Heart right ventricle (tissue), 16 donors: ENCODE measurements at places on chromosomes 13 and 19. TPM values are rescaled to one million over a fixed set of nuclear protein-coding genes. Genes with fewer than 3 reads are reported as not detected.

Gene CRB3
- total RNA-seq: not detected

Gene PRRG2
- total RNA-seq: 0.35 TPM

Gene SIGLEC12
- not detected for total RNA-seq

Gene PIN1
- total RNA-seq: 89.4 TPM

Gene CYP4F3
- 0.04 TPM for total RNA-seq

Gene ITM2B
- 543 TPM for total RNA-seq

Gene KIR2DL3
- total RNA-seq: not detected

Gene ZNF548
- 12.7 TPM for total RNA-seq

Gene SMIM17
- not detected for total RNA-seq

GRCh38 chr19:9323557-9323918 is 441 bp upstream of the ZNF559 start:
- peak; percentile 83 for DNase-seq

- peak; percentile 86 for DNase-seq
Observed at GRCh38 chr19:8251025-8251472, 41.9 kb downstream of the CERS4 start.

DNA sequence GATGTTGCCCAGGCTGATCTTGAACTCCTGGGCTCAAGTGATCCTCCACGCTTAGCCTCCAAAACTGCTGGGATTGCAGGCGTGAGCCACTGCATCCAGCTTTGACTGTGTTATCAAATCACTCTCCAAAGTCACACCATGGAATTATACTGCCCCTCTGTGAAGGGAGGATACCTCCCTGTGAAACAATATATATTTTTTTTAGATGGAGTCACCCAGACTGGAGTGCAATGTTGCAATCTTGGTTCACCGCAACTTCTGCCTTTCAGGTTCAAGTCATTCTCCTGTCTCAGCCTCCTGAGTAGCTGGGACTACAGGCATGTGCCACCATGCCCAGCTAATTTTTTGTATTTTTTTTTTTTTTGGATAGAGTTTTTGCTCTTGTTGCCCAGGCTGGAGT is 7.7 kb downstream of the TYK2 start:
- no peak for DNase-seq

DNA sequence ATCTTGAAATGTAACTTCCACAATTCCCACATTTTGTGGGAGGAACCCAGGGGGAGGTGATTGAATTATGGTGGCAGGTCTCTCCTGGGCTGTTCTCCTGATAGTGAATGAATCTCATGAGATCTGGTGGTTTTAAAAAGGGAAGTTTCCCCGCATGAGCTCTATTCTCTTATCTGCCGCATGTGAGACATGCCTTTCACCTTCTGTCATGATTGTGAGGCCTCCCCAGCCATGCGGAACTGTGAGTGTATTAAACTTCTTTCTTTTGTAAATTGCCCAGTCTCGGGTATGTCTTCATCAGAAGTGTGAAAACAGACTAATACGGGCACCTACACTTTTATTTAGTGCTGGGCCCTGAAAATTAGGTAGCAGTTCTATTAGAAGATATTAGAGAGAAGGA is 45.8 kb downstream of the TNFSF13B start:
- DNase-seq: no peak

DNA sequence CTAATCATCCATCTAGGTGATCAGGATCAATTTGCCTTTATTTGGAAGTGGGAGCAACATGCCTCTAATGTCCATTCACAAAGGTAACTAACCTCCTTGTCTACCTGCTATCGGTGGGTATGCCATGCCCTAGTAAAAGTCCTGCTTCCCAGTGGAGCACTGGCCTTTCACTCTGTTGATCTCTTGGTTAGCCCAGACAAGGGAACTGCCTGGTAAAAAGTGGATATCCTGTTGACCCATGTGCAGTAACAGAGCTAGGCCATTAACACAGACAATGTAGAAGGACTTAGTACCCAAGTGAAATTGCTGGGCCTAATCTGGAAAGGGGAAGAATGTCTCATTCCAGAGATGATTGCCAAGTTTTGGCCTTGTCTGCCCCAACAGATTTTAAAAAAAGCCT is 171.5 kb upstream of the CSNK1A1L start:
- no peak for DNase-seq

GRCh38 chr13:74025369-74025768 is 108.8 kb downstream of the KLF12 start:
- no peak for DNase-seq

DNA sequence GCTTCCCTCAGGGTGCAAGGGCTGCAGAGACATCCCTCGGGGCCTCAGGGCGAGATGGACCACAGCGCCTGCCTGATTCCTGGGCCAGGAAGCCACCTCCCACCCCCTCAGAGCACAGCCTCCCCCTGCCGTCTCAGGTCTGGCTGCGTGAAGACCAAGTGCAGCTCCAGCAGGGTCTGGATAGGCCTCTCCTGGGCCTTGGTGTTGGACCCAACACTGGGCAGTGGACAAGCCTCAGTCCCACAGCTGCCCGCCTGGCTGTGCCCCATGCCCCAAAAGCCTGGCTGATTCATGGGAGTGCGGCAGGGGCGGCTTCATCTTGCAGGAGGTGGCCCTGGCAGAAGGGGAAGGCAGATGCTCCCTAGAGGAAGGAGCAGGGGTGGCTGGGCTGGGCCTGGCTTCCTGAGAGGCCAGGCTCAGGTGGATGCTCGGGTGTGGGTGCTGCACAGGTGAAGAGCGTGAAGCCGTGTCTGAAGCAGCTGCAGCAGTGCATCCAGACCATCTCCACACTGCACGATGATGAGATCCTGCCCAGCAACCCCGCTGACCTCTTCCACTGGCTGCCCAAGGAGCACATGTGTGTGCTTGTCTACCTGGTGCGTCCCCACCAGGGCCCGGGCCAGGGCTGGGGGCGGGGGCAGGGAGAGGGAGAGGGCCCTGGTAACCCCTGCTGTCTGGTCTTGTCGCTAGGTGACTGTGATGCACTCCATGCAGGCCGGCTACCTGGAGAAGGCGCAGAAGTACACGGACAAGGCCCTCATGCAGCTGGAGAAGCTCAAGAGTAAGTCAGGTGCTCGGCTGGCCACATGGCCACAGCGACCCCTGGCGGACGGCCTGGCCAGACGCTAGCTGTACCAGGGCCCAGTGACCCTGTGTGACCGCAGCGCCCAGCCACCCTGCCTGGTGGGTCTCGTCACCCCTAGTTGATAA is 21.7 kb downstream of the MAU2 start:
- DNase-seq: peak; percentile 64

DNA sequence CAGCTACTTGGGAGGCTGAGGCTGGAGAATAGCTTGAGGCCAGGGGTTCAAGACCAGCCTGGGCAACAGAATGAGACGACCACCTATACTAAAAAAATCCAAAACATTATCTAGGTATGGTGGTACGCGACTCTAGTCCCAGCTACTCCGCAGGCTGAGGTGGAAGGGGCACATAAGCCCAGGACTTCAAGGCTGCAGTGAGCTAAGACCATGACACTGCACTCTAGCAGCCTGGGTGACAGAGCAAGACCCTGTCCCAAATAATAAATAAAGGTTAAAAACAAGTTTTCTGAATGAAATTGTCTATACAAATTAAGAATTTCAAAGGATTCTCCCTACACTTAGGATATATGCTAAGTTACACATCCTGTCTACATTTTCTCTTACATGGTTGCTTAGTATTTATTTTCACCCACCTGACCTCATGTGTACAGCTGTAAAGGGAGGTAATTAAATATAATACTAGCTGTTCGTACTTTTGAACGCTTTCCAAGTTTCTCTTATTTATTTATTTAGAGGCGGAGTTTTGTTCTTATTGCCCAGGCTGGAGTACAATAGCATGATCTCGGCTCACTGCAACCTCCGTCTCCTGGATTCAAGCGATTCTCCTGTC is 1.6 kb downstream of the SLC25A30 start:
- DNase-seq: no peak

DNA sequence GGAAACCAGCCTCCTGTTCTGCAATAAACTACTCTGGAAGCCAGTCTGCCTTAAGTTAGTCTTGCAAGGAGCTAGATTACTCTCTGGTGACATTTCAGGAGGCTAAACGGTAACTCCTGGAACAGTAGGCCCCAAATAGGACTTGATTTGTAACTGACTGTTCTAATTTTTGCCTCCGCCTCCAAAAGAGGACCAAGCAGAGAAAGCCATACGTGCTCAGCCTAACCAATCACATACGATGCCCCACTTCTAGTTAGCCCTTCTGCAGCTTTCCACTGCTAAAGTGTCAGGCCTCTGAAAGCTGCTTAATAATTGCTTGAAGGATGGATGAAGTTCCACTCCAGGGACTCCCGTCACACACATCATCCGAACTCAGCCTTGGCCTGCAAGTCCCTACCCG is 744 bp downstream of the ZNF805 start:
- DNase-seq: no peak

DNA sequence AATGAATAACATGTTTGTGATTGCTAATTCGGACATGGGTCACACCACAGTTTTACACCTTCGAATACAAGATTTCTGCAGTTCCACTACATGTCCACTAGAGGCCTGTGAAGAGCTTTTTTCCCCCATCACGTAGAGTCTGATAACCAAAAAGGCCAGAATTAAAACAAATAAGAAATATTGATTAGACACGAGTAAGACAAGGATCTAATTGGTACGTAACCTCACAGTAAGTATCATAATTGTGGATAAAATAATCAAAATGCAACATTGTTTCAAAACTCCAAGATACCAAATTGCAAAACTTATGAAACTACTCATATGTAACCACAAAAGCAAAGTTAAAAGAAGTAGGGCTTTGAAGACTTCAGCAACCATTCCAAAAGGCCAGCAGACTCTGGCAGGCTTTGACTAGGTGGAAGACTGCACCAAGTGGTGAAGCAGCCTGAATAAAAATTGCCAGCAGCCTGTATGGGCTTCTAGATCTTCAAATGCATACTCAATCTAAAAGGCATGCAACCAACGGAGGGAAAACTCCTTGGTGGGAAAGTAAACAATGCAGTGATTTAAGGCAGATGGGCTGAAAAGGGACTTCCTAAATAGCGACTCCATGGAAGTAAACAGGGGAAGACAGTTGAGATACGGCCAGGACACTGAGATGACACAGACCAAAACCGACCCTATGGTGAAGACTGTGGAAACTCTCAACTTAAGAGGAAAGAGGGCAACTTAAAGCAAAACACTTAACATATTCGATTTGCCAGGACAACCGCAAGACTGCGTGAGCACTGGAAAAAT is 56.7 kb downstream of the STARD13 start:
- DNase-seq: no peak

DNA sequence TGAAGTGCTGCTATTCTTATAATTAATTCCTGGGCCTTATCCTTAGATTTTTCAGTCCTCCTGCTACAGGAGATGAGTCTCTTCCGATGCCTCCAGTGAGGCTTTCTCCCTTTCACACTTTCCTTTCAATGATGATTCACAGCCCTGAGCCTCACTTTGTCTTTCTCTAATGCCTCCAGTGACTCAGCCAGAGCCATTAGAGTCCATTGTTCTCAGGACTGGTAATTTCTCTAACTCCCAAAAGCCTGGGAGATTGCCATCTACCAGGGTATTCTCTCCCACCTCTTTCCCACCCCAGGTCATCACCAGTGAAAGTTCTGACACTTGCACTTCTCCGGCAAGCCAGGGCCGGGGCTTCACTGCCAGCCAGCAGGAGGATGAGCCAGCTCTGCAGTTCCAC is 49.6 kb upstream of the ARGLU1 start:
- no peak for DNase-seq

DNA sequence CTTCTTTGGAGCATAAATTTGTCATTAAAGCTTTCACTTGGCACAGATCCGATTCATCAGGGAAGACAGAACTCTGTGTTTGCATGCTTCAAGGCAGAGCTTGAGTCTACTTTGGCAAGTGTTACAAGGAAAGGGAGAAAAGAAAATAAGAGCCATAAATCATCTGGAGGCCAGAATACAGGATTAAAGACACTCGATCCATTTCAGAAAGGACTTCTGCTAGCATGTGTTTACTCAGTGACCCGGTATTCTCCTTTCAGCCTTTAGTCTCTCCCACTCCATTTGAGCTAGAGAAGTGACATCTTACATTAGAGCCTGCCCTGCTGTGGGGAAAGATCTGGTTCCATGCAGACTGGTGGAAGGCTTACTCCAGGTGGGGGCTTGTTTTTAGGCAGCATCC is 306.4 kb downstream of the KLF5 start:
- DNase-seq: no peak

DNA sequence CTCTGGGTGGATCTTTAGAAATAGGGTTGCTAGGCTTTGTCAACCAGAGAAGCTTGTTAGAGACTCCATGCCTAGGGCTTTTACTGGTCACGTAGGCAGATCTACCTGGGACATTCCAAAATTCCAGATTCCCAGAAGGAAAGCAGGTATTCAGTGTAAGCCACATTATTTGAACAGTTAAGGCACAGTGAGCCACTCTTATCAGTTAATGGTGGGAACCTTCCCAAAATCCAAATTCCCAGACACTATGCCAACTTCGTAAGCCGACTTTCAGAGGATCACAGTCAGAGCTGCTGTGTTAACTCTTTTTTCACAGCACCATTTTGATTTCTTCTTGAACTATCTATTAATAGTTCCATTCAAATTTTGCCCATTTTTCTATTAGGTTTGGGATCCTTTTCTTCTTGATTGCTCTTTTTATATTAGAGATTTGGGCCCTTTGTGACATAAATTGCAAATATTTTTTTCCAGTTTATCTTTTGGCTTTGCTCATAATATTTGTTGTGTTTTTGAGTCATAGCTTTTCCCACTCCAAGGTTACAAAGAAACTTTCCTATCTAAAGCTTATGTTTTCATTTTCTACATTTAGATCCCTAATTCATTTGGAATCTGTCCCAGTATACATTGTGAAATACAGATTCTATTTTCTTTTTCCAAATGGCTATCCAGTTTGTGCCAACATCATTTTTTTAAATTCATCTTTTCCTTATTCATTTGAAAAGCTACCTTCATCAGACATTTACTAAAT is 77.3 kb downstream of the DHRS12 start:
- no peak for DNase-seq

- DNase-seq: no peak
Observed at GRCh38 chr13:95275322-95276036, 25.8 kb downstream of the ABCC4 start.

GRCh38 chr19:14450168-14450874 is 17.2 kb downstream of the PKN1 start:
- DNase-seq: peak; percentile 35

DNA sequence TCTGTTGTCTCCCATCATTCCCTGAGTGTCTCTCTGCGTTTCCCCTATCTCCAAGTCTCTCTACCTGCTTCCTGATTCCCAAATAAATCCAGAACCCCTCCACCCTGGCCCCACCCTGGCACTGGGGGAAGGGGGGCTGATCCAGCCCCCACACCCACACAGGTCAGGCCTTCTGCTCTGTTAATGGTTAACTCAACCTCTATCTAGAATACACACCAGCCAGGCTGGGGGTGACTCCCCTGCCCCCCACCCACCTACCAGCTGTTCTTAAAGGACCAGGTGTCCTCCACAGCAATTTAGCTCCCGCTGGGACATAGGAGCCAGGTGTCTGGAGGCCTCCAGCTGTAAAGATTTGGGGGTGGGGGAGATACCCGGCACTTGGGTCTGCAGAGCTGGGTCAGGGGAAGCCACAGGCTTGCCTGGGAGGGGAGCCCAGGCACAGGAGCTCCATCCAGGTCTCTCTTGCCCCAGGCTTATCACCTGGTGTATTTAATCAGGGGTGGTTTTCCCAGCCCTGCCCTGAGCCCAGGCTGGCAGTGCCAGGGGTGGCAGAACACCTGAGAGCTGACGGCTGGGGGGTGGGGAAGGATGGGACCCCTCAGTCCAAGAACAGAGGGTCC is 3.9 kb downstream of the IRF2BP1 start:
- no peak for DNase-seq

- no peak for DNase-seq
Observed at GRCh38 chr13:79674765-79675515, 194.0 kb downstream of the NDFIP2 start.
